HFF-Myc (cell line): ENCODE measurements at places on chromosomes 2 and 18.

GRCh38 chr2:100211521-100211920 lies 69.1 kb upstream of the AFF3 start:
- DNase-seq: no peak

DNA sequence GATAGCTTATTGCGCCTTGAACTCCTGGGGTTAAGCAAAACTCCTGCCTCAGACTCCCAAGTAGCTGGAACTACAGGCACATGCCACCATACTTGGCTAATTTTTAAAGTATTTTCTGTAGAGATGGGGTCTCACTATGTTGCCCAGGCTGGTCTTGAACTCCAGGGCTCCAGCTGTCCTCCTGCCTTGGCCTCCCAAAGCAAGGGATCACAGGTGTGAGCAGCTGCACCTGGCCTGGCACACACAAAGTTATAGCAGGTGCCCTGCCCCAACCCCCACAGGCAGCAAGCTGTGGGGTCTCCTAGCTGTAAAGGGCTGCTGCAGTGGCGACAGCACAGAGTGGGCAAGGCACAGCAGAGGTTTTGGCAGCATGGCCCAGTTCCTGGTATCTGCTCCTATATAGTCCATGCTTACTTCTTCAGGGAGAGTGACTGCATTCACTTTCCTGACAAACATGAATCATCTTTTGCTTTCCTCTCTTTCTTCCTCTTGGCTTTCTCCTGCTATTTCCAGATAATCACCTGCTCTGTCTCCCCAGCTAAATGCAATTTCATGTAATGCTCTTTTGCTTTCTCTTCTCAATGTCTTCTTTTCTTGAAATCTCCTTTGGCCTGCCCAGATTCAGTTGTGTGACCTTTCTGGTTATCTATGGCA lies 27.3 kb upstream of the METAP1D start:
- DNase-seq: no peak

DNA sequence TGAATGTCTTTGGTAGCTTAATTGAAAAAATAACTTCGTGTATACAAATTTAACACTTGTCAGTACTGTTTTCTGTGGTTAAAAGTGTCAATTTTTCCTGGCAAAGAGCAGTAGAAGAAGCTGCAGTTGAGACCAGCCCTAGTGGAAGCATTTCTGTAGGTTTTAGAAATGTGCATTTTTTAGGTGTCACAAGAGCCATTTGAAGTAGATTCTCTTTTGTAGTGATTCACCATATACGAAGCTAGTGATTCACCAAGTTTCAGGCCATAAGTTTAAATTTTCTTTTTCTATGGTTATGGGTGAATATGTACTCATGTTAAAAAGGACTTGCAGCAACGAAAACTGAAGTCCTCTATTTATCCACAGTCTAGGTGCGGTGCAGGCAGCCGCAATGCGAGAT lies 4.2 kb downstream of the NABP1 start:
- no peak for DNase-seq

DNA sequence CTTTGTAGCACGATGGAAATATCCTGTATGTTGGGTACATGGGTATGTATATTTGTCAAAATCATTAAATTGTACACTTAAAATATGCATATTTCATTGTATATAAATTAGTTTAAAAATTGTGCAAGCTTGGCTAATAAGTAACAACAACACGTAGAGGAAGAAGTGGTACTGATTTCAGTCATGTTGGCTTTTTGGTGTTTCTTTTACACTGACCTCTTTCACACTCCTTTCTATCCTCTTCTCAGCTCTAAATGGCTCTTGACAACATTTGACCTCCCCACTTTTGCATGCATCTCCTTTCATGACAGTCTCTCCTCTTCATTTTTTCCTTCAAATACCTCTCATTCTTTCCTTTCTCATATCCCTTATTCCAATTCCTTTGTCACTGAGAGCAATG lies 801.4 kb upstream of the ZEB2 start:
- DNase-seq: no peak

DNA sequence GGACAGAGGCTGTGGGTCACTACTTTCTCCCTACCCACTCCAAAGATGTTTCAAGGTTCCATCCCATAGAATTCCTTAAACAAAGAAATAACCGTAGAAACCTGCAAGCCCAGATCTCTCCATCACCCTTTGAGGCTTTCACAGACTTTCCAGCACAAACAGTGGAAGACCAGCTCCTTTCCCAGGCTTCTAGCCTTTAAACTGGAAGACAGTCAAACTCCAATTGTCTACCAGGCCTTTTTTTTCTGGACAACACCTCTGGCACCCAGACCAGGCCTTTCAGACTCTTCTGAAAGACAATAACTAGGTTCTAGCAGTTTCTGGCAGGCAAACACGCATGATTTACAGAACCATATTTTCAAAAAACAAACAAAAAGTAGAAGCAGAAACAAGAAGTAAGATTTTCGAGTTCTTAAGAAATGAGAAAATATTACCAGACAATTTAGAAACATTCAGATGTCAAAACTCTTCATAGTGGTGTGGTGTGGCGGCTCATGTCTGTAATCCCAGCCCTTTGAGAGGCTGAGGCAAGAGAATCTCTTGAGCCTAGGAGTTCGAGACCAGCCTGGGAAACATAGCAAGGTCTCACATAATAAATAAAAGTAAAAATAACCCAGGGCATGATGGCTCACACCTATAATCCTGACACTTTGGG lies 106.8 kb upstream of the MSH2 start:
- DNase-seq: no peak

GRCh38 chr2:64944484-64944883 lies 44.7 kb upstream of the SLC1A4 start:
- no peak for DNase-seq

DNA sequence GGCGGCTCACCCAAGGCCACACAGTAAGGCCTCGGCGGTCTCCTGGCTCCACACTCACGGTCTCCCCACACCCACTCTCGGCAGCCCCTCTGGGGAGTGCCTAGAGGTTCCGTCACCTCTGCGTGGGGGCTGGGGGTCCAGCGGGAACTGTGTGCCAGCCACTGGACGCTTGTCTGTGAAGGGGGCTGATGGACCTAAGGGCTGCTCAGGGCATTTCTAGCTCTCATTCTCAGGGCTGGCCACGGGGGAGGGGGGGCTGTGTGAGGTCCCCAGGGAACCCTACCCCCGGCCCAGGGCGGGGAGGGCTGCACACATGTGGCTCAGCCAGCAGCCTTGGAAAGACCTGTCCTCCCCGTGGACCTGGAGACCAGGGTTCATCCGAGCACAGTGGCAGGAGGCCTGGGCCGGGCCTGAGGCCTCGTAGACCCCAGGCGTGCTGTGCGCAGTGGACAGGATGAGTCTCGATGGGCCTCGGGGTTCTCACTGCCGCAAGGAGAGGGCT lies 27.1 kb upstream of the ODC1 start:
- DNase-seq: no peak
